ENCODE measurements at places on chromosomes 2 and 18.

GRCh38 chr2:127653421-127654083, 7.6 kb downstream of the GPR17 start:
- DNase-seq: no peak

DNA sequence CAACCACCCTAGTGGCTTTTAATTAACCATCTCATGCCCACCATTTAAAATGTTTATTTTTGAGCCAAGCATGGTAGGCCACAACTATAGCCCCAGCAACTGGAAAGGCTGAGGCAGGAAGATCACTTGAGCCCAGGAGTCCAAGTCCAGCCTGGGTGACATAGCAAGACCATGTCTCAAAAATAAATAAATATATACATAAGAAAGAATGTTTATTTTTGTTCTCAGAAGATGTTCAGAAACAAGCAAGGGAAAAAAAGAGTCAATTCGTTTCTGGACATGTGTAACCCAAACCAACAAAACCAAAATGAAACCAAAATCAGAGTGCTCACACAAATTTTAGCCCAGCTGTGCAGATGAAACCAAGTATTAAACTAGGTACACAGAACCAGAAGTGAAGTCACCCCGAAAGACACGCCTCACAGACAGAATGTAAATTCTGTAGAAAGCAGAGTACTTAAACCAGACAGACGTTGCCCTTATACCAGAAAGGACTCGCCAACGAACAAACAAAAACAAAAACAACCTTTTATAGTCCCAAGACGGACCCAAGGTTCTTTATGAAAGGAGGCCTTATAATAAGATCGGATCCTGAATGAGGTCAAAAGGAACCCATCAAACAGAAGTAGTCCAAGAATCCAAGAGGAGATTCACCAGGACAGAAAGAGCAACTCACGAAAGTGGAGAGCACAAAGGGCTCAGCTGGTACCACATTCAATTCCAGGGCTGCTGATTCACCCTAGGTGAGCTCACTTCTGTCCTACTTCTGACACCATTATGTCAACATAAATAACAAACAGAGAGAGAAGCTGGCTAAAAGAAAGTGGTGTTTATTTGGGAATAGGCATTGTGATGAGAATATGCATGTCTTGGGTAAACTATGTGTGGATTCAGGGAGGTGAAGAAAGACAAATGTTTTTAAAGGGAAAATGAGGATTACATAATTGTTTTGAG, 31.8 kb upstream of the MTCL1 start:
- DNase-seq: no peak

DNA sequence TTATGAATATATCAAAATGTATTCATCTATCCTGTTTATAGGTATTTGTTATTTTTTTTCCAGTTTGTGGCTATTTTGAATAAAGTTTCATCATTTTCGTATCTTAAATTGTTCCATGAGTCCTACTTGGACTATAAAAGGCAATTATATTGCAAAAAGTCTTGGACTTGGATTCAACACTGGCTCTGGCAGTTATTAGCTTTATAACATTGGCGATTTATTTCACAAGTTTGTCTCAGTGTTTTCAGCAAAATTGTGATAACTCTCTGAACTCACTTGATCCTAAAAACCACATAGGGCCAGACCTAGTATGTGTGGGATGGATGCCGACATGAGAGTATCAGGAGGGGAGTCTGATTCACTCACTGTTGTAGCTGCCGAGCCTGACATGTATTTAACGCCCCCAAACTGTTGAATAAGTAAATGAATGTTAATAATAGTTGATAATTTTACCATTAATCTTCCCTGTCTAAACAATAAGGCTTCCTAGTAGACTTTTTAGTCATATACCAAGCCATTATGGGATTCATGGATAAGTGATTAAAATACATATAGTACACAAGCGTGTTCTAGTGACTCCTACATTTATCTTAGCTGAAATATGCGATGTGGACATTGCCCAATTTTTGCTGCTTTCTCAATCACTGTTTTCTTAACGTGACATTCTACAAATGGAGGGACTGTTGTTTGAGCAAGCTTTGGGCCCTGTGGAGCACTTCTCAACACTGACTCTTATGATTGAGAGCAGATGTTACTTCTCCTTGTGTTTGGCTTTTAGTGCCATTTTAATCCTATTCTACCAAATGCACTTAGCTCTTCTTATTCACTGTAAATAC, 907.6 kb downstream of the EPHA4 start:
- no peak for DNase-seq

GRCh38 chr2:167200019-167200418, 311.7 kb downstream of the XIRP2 start:
- DNase-seq: no peak

- DNase-seq: no peak
Measured at GRCh38 chr18:40159141-40160017, 1795.7 kb upstream of the PIK3C3 start.

GRCh38 chr18:57447154-57447621, 12.0 kb downstream of the ONECUT2 start:
- no peak for DNase-seq

DNA sequence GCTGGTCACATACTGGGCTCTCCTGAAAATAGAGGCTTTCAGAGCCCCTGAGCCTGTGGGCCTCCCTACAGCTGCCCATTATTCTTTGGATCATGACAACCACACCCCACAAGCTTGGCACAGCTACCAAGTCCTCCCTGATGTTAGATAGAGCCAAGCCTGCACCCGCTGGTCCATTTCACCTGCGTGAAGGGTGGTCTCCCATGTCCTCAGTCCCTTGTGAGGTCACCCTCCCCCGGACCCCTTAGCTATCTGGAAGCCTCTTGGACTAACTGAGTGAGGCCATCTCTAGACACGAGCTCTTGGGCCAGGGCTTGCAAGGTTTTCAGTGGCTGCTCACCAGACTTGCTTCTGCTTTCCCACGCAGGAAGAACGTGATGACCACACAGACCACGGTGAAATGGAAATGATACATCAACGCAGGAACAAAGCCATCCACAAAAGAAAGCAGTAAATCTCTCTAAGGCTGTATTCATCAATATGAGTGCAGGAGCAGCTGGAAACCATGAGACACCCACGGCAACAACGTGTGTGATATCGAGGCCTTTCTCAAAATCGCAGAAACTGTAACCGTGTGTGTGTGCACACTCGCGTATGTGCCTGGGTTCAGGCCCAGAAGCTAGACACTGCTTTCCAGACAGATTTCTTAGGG, 10.1 kb upstream of the MAL start:
- DNase-seq: no peak

DNA sequence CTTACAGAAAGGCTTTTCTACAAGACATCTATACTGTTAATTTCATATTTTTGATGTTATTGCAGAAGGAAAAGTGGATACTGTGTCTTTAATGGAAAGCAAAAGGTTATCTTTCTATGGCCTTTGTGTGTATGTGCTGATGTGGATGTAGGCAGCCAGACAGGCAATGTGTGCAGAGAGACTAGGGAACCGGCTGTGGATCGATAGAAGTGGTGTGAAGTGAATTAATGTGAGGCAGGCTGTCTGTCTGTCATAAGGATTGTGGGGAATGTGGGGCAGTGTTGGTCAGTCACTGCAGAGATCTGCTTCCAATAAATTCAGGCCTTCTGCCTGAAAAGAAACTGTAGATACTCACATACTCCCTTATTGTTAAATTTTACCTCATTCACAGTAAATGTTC, 156.7 kb downstream of the WDR7 start:
- no peak for DNase-seq

DNA sequence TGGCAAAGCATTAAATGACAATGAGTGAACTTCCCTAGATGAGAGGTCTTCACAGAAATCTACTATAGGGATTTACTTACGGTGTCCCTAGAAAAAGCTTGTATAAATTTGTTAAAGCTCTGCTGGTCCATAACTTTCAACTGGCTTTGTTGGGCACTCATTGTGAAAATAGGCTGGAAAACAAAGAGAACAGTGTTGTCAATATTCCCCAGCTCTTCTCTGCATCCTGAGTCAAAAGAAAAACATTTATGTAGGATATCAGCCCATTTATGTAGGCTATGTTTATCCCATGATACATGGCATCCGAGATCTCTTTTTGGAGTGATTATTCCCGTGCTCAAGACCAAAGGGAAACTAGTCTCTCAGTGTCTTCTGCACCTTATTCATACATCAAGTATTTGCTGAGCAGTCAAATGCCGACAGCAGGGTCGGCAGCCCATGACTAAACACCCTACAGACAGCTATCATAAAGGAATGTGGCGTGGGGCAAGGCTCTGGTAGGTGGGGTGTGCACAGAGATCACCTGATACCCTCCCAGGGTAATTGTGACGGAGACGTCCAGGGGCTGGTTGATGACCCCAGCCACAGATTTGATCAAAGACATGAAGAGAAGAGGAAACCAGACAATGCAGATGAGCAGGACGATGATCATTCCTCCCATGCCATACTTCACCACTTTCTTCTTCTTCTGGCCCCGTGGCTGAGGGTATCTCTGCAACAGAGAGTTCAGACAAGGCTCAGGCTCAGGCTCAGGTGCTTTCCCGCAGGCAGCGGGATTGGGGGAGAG, 155.9 kb downstream of the NAPG start:
- DNase-seq: no peak

DNA sequence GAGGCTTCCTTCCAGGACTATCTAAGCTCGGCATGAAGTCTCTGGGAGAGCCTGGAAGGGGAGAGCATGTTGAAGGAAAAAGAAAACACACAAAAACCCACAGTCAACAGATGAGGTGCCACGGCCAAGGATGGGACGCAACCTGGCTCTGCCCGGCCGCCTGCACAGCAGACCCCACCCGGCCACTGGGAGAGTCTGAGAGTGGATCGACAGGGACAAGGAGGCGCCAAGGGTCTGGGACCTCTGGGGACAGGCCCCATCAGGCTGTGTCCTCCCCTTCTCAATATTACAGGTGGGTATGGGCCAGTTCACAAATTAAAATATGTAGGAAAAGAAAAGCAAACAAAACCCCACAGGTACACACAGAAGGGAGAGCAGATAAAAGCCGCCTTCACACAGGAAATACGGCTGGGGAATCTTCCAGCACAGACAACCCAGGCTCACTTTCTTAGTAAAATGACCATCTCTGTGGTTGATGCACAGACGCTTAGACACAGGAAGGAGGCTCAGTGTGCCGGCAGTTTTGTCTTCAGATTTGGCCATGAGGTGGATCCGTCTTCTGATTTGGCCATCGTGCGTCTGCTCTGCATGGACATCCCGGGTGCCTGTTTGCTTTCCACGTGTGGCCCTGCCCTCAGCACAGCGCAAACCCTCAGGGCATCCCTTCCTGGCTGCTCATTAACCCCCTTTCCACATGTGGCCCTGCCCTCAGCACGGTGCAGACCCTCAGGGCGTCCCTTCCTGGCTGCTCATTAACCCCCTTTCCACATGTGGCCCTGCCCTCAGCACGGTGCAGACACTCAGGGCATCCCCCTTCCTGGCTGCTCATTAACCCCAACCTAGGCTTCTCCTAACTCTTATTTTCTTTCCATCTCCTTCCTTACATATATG, 138.4 kb downstream of the EIPR1 start:
- peak; percentile 28 for DNase-seq

DNA sequence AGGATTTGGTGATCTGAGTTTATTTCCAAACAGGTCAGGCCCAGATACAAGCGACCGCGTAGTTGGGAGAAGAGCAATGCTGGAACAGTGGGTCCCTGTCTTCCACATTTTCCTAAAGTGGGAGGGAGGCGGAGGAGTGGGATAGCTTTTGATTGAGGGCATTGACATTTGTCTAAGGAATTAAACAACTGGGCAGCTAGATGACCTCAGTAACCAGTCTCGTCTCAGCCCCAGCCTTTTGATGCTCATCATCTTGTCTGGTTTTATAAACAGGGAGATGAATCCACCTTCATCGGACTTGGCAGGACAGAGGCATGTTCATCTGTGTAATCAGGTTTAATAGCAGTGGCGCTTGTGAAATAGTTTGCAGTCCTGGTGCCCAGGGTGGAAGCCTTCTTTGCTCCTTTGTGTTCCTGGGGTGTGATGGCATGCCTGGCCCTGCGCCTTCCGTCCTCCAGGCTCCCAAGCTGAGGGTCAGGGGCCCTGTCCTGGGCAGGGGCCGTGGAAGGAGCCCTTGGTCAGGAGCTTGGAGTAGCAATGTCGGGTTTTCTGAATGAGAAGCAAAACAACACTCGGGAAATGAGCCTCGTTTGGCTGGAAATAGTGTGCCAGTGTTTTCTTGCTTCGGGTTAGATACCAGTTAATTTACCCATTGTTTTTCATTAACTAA, 193.8 kb downstream of the FAM210A start:
- no peak for DNase-seq

DNA sequence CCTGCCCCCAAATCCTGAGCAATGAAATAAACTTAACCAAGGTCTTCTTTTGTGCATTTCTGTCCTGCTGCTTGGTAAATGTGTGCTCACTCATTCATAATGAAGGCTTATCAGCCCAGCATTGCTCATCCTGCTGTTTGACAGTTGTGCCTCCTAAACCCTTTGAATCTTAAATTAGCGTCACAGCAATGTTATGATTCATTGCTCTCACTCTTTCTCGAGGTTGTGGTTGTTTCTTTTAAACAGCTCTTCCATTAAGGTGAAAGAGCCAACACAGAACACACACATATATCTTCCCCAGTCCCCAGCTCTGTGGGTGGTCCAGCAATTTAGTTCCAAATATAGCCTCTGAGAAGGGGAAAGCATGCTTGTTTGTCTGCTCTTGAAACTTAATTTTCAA, 84.0 kb downstream of the EVA1A start:
- no peak for DNase-seq

- DNase-seq: no peak
Measured at GRCh38 chr2:204692790-204693189, 147.5 kb downstream of the PARD3B start.

- DNase-seq: peak; percentile 39
Measured at GRCh38 chr2:239910851-239911640, 114.1 kb downstream of the NDUFA10 start.

GRCh38 chr2:79235135-79235534, 75.6 kb upstream of the REG3A start:
- DNase-seq: no peak
